ENCODE measurements at places on chromosomes 4 and X.
A peak's percentile ranks its signal among the peaks of the same experiment; 100 is the strongest.

- DNase-seq = no peak
Observed at GRCh38 chr4:144902614-144903013, 195.4 kb downstream of the ANAPC10 start.

DNA sequence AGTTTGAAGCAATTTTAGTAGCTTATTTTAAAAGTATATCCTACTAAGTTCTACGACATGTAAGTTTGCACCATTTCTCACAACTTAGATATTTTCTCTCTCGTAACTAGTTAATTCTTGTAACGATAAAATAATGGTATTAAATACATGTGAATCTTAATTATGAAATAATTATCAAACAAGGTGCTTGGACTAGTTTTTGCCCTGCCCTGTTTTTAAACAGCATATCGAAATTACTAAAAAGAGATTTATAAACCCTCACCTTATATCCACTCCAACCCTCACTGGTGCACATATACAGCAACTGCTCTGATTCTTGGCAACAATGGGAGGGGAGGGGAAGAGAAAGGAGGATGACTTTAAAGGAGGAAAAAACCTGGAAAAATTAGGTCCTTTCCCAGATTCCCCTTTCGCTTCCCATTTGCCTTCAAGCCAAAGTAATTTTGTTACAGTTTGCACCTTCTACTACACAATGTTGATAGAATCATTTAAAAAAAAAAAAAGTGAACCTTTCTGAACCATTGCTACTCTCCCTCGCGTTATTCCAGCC, 820 bp upstream of the MAB21L2 start:
- no peak for DNase-seq

GRCh38 chr4:24210332-24210902, 320.6 kb upstream of the PPARGC1A start:
- no peak for DNase-seq

- DNase-seq = no peak
Observed at GRCh38 chr4:65021737-65022136, 612.5 kb upstream of the TECRL start.

DNA sequence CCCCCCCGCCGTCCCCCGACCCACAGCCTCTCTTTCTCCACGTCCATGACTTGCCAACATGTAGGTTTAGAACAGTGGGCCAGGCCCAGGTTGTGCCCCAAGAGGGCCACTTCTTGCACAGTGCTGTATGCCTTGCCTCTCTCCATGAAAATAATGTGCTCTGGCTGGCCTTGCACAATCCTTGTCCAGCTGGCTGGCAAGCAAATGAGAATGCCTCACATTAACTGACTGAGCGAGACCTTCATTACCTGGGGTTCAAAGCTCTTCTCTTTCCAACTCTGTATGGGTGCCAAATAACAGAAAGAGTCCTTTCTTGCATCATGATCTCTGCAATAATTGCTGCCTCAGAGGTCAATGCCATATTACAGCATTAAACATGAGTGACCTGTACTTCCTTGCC, 416.6 kb downstream of the FGF13 start:
- DNase-seq = no peak

DNA sequence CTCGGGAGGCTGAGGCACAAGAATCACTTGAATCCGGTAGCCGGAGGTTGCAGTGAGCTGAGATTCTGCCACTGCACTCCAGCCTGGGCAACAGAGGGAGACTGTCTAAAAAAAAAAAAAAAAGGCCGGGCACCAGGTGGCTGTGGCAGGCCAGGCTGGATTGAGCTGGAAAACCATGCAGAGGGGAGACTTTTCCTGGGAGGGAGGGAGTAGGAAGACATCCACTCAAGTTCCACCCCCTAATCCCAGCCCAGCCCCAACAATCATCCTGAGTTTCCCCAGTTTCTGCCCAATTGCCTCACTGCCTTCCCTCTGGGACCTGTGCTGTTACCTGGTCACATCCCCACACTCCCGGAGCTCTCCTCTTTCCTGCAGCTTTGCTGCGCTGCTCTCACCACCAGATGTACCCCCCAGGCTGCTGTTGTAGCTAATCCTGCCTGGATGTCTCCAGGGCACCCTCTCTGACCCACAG, 9.0 kb upstream of the TSPYL2 start:
- no peak for DNase-seq

GRCh38 chrX:123698979-123699520, 33.8 kb downstream of the THOC2 start:
- no peak for DNase-seq

- no peak for DNase-seq
Observed at GRCh38 chrX:46125111-46125510, 420.1 kb downstream of the ZNF674 start.

GRCh38 chr4:185018834-185019455, 655 bp downstream of the HELT start:
- no peak for DNase-seq

DNA sequence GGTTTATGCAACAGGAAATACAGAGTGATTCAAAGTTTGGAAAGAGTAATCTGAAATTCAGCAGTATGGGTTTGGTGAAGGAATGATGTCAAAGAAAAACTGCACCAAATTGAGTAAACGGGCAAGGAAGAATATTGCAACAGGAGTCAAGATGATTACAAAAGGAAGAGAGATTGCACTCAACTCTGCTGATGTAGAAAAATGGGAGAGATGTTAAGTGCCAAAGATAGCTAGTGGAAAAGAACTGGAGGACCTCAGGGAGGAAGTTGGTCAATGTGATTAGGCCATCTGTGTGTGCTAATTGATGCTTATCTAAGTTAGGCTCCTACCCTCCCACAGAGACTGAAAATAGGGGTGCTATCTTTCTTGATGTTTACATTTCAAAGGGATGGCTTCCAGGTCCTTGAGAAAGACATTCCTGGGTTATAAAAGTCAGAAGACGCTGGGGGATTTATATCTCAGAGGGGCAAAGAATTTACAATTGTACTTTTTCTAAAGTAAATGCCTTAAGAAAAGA, 167.4 kb upstream of the FAM47A start:
- DNase-seq = no peak

DNA sequence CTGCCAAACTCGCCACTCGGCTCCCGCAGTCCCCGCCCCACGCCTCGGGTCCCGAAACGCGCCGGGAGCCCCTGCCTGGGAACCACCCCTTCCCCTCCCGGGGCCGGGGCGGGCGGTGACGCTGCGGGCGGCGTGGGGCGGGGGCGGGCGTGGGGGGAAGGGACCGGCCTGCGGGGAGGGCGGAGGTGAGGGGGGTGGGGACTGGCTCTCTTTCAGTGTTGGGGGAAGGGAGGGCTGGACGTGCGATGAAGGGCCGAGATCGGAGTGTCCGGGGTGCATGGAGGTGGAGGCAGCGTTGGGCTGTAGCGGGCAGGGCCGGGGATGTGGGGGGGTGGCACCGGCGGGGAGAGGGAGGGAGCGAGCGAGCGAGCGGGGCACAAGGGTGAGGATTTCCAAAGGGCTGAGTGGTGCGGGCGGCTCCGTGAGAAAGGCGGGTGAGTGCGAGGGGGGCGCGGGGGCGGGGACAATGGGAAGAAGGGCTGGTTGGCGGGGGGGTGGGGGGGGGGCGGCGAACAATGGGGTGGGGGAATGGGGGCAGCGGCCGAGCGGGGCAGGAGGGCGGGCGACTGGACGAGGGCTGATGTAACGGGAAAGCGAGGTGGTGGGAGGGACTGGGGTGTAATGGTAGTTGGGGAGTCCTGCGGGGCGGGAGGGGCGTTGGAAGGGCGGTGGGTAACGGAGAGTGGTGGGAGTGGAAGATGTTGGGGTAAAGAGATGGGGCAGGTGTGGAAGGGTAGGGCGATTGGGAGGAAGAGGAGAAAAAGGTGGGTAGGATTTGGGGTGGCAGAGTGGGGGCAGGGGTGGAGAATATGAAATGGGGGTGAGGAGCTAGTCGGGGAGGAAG, 578 bp downstream of the DCUN1D4 start:
- peak; percentile 20 for DNase-seq

GRCh38 chr4:92246384-92246783, 57.4 kb upstream of the GRID2 start:
- DNase-seq = no peak

- DNase-seq = no peak
Observed at GRCh38 chr4:70874268-70875156, 27.7 kb upstream of the MOB1B start.

DNA sequence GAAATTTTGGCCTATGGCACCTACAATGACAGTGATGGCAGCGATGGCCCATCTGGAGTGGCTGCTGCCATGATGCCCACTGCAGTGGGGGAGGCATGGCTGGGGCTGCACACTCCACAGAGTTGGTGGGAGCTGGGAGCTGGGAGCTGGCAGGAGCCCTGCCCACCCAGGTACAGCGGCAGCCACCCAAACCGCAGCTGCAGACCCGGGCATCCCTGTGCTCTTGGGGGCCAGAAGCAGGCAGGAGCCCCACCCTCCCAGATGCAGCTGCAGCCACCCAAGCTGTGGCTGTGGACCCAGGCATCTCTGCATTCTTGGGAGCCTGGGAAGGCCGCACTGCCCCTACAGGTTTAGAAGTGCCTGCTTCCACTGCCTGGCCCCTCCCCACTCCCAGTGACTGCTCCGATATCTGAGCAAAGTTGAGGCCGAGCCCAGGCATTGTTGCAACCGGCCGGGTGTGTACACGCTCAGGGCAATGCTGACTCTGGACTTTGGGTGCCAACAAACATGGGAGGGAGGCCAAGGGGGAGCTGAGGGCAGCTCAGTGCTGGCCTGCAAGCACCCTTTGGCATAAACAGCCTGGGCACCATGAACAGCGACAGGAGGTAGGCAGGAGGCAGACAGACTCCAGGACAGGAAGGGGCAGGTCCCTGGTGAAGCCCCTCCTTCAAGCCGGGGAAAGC, 82.8 kb downstream of the PPP4R3C start:
- no peak for DNase-seq

DNA sequence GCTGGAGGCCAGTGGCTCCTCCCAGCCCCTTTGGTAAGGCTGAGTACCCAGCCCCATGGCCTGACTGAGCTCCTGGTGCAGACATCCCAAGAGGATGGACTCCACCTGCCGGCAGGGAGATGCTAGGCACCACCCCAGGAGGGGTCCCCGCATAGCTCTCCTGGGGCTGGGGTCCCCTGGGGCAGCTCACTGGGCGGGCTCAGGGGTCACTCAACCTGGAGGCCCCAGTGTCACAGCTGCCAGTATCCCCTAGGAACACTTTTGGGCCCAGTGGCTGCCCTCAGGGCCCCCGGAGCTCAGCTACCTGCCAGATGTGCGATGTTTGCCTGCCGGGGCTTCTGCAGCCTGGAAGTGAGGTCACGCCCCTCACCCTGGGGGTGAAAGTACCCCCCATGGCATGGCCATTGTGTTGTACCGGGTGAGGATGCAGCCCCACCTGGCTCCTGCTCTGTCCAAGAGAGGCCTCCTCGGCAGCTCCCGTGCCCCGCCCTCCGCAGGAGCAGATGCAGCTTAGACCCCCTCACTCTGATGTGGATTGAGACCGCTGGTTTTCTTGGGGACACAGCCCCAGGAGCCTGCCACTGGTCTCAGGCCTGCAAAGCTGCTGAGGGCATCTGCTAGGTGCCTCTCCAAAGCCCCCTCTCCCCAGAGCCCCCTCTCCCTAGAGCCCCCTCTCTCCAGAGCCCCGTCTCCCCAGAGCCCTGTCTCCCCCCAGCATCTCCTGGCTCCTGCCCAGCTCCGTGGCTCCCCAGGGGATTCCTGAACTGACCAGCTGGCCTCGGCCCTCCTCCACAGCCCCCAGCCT, 6.7 kb upstream of the HGFAC start:
- no peak for DNase-seq

DNA sequence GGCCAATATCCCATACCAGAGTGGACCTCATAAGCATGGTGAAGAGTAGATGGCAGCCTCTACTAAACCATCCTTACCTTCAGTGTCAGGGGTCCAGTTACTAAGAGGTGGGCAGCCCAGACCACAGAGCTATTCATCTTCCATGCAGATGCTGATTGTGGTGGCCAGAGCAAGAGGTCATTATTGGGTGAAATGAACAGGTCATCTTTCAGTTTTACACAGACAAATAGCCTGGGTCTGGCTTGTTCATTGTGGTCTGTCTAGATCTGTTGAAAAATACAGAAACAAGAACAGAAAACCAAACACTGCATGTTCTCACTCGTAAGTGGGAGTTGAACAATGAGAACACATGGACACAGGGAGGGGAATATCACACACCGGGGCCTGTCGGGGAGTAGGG, 71.3 kb downstream of the PAK3 start:
- DNase-seq = no peak

DNA sequence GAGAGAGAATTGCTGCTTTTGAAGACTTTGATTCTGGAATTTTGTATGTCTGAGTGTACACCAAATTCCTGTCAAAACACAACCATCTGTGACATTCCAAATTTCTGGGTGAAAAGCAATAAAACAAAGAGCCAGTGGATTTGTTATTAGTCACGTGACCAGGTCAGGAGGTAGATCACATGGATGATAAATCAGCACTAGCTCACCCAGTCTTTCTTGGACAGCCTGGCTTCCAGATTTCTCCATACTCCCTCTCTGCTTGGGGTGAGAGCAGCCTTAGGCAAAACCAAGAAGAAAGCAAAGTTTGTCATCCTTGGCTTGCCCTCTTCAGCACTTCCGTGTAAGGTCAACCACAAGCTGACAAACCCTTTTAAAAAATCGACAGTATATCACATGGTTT, 194.2 kb downstream of the CLCN4 start:
- DNase-seq = no peak

DNA sequence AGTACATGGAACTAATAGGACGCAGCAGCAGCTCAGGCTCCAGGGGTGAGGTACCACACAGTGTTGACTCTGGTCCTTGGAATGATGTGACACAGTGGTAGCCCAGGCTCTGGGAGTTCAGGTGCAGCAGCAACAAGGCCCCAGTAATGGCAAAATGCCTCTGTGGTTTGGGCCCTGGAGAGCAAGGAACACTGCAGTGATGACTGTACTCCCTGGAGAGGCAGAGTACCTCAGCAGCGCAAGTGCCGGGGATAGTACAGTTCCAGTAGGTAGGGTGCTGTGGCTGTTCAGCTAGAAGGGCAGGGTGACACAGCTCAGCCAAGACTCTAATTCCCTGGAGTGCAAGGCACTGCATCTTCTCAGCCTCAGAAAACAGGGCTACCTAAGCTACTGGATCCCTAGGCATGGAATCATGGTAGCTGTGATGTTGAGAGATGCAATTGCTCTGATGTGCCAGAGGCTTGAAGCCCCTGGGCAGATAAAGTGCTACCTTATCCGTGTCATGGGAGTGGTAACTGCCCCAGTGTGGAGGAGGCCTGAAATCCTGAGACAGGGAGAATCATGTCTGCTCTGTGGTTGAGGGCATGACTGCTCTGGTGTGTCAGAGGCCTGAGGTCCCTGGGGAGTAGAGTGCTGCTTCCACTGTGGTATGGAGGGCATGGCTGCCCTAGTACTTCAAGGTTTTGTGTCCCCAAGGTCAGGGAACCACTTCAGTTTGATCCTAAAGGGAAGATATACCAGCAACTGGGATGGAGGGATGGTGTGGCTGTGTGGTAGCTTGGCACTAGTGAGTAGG, 55.2 kb downstream of the AREG start:
- no peak for DNase-seq

Data from stimulated activated CD8-positive, alpha-beta memory T cell treated with anti-CD3 and anti-CD28 coated beads, Interleukin-7, amount 100 ng/mL, for 24 hours (primary cell).